ENCODE measurements at places on chromosomes 11 and 22.
A peak's percentile ranks its signal among the peaks of the same experiment; 100 is the strongest.

DNA sequence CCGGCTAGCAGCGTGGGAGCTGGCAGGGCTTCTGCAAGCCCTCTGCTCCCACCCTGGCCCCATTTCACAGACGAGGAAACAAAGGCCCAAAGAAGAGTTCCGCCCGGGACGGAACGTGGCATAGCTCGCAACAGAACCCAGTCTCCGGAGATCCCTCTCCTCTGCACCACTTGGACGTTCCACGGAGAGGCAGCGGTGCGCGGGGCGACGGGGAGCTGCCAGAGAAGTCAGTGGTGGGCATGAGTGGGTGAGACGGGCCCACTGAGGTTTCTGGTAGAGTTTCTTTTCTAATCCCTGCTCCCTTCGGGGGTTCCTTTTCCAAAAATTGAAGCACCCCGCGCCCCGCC lies 554 bp upstream of the NECTIN1 start:
- DNase-seq: no peak

- DNase-seq: no peak
These were observed 274.5 kb upstream of the B3GAT1 start for GRCh38 chr11:134686460-134687061.

DNA sequence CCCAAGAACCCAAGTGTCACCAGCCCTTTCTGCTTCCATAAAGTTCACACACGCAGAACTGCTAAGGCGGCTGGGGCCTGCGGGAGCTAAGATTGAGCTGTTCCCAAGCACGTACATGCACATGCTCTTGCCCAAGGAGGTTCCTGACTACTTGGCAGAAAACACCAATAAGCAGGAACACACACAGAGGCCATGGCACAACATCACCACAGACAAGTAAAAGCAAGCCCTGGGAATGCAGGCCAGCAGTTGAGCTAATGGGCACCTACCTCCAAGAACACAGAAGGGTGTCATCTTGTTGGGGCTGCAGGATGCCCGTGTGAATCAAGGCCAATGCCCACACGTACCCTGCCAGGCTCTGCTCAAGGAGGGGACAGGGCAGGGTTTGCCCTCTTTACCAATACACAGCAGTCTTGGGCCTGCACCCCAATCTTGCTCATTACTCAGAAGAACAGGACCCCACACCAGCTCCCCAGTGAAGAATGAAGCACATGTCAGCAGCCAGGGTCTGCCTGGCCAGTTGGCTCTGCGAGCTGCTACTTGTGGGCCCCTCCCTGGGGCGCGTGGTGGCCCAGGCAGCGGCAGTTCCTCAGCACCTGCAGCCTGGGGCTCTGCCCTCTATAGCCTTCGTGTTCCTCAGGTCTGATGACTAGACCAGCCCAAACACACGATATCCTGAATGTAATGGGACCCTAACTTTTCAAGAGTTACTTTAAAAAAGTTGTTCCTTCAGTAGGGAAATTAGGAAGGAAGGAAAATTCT lies 32.3 kb upstream of the CYP2D6 start:
- no peak for DNase-seq

DNA sequence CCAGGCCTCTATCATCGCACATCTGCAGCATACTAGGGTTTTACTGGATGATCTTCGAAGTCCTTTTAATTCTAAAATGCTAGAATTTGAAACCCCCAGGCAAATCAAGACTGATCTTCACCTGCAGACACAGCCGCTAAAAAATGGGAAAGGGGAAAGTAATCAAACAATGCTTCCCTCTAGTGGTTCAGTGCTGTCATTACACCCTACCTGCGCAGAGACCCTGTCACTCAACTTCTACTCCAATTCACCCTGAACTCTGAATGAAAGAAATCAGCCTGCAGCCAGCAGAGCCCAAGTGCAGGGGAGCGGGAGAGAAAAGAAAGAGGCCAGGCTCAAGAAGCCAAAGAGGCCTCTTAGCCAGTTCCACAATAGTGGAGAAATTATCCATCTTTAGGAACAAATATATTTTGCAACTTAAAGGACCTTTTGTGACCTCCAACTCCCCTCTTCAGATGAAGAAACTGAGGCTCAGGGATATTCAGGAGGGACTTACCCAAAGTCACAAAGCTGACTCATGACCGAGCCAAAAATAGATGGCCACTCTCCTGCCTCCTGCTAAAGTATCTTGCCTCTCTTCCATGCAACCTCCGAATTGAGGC lies 33.0 kb downstream of the SERGEF start:
- DNase-seq: peak; percentile 39

DNA sequence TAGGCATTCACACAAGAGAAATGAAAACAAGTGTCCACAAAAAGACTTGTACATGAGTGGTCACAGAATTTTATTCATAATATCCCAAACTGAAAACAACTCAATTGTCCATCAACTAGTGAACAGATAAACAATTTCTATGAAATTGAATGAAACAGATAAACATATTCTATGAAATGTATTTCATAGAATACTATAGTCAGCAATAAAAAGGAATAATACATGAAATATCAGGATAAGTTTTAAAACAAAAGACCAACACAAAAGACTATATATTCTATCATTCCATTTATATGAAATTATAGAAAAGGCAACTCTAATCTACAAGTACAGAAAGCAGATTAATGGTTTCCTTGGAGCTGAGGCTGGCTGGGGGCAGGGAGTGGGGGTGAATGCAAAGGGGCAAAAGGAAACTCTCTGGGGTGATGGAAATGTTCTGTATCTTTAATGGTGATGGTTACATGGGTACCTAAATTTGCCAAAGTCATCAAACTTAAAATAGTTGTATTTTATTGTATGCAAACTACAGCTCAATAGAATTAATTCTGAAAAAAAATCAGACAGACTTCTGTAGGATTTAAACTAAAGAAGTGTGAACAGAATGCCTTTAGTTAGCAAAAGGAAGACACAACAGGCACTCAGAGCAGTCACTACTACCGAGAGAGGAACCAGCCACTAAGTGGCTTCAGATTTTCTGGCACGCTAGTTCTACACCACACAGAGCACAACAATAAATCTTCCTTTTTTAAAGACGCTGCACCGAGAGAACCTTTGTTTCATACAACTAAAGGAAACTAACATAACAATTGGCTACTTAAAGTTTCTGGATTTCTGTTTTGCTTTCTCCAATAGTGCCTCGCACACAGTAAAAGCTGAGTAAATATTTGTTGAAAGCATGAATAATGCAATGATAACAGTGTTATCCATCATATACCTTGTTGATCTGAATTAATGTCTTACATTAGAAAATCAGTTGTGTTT lies 15.4 kb downstream of the CCDC34 start:
- no peak for DNase-seq

GRCh38 chr11:40354121-40354520 lies 1105.3 kb downstream of the LRRC4C start:
- no peak for DNase-seq

GRCh38 chr11:91163619-91164451 lies 941.0 kb upstream of the CHORDC1 start:
- DNase-seq: peak; percentile 52

DNA sequence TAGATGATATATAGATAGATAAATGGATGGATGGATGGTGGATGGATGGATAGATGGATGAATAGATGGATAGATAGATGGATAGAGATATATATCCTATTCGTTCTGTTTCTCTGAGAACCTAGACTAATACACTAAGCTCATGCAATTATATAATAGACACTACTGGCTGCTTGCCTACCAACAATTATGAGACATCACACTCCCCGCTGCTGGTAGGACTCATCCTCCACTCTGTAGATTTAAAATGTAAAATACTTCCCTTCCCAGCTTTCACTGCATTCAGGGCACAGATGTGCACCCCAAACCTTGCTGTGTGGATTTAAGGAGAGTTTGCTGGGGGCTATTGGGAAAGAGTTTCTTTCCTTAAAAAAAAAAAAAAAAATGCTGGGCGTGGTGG lies 28.3 kb upstream of the RCN1 start:
- no peak for DNase-seq

DNA sequence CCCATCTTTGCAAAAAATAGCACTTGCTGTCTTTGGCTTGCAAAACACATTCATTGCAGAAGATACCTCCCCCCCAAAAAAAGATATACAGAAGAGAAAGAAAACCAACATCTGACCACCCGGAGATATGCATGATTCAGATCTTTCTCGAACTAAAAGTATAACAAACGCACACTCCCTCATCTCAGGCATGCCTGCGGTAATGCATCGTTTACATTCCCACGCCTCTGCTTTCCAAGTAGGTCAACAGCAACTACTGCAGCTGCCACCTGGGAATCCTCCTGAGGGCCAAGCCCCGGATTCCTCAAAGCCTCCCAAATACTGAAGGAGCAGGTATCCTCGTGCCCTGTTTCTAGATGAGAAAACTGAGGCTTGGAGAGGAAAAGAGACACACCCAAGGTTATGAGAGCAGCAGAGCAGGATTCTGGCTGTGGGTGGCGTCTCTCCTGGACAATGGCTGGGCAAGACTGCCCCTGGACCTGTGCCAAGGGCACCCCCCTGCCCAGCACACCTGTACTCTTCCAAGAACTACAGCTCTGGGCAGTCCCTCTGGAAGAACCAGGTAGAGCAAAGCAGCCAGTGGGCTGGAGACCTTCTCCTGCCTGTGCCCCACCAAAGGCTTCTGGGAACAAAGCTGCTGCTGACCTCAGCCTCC lies 38.1 kb downstream of the NUP50 start:
- no peak for DNase-seq

DNA sequence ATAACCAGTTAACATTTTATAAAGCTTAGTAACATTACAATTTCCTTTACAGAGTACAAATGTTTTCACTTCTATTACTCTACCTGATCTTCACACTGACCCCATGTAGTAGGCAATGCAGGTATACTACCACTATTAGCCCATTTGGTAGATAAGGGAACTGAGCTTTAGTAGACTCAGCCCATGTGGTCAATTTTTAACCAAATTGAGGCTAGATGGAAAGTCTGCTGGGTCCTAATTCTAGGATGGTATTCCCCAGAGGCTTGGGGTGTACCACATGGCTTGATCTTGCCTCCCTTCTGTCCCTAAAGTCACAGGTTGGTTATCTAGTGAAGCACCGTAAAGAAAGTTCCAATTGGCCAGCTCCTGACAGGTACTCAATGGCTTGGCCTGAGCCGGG lies 48.2 kb downstream of the NRXN2 start:
- no peak for DNase-seq

GRCh38 chr22:19895160-19895849 lies 40.6 kb upstream of the GNB1L start:
- DNase-seq: no peak

- DNase-seq: no peak
These were observed 363.6 kb upstream of the LARGE1 start for GRCh38 chr22:34283844-34284243.

- DNase-seq: no peak
These were observed 55.1 kb downstream of the RTN4R start for GRCh38 chr22:20212754-20213699.

DNA sequence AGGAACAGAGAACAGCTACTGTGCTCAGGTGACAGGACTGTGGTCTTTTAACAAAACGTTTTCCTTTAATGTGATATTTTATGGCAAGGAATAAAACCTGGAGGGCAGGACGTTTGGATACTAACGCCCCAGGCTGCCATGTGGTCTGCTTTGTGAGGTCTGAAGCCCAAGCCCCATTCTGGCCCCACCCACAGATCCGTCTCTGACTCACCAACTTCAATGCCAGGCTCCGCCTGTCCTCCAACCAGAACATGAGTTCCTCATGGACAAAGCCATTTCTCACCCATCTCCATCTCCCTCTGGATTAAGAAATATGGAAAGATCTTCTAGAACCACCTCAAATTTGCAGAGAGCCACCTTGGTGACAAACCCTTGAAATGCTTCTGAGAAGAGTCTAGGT lies 148.8 kb downstream of the CRYBB2 start:
- DNase-seq: no peak

- no peak for DNase-seq
These were observed 373.2 kb downstream of the DDX10 start for GRCh38 chr11:109037856-109038780.

GRCh38 chr11:114377612-114378267 lies 22.6 kb downstream of the C11orf71 start:
- DNase-seq: no peak

DNA sequence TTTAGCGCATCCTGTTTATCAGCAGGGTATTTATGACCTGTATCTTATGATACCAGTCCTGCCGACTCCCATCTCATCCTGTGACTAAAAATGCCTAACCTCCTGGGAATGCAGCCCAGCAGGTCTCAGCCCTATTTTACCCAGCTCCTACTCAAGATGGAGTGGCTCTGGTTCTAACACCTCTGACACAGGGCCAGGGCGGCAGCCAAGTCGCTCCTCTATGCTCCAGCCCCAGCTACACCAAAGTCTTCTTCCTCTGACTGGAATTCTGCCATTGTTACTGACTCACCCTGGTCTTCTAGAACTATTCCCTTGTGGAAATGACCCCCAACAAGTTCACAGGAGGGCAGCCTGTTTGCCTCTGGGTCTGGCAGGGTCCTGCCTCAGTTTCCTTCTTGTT lies 7.9 kb upstream of the C1QTNF6 start:
- DNase-seq: no peak

GRCh38 chr11:1177020-1177770 lies 19.4 kb downstream of the MUC5AC start:
- DNase-seq: no peak

DNA sequence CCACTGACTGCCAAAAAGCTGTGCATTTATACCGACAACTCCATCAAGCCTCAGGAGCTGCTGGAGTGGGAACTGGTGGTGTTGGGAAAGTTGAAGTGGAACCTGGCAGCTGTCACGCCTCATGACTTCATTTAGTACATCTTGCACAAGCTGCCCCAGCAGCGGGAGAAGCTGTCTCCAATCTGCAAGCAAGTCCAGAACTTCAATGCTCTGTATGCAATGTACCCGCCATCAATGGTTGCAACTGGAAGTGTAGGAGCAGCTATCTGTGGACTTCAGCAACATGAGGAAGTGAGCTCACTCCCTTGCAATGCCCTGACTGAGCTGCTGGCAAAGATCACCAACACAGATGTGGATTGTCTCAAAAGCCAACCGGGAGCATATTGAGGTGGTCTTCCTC lies at the start of gene SLC22A25:
Gene SLC22A25, minus strand, starts transcription at position 67 of the 400 bp plus-strand sequence. CDS start 13,947 bp downstream, outside the sequence.
- no peak for DNase-seq

DNA sequence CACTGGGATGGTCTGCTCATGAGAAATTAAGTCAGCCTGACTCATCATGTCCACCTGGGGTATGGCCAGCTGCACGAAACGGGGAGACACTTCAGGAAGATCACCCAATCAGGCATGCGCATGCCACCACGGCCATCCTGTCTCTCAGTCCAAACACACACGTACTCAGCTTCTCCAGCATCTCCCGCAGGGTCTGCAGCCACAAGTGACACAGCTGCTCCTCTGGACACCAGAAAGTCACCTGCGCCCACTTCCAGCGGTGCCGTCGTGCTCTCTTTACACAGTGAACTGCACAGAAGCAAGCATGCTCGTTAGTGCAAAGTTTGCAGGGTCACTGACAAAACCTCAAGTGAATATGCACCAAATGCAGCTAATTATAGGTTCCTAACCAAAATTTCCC lies 18.1 kb downstream of the CERK start:
- no peak for DNase-seq

DNA sequence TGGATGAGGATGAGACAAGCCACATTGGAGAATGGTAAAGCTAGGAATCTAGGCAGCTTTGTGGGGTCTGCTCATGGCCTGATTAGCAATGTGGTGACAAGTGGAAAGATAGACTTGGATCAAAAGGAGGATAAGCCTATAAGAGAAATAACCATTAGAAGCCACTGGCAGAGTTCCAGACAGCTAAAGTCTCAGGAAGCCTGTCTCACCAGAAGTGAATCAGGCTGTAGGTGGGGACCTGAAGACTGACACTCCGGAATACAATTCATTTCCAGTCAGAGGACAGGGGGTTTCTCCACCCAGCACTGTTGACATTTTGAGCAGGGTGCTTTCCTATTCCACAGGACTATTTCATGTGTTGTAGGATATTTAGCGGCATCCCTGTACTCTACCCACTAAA lies 129.7 kb downstream of the ARHGAP42 start:
- peak; percentile 4 for DNase-seq
